ENCODE measurements at places on chromosomes 7 and 10. TPM values are rescaled to one million over a fixed set of nuclear protein-coding genes. Genes with fewer than 3 reads are reported as not detected.

CPA1 gene
- not detected for total RNA-seq

CH25H gene
- not detected for total RNA-seq

VSTM2A gene
- total RNA-seq: not detected

GRM3 gene
- not detected for total RNA-seq

DNA sequence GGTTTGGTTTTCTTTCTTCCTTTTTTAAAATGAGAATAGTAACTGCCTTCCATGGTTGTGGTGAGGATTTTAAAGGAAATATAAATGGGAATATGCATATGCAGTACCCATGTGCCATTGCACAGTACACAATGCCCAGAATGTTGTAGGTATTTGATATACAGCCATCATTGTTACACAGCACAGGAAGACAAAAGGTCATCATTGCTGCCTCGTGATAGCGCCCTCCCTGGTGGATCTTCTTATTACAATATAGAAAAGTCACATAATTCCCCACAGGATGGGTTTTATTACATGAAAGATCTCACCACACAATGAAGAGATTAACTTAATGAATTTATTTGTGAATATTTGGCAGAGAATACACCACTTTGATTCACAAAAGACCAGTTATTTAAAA, 76.5 kb downstream of the PPP1R17 start:
- no peaks in the 10 kb centered on the region for H3K27me3 ChIP-seq
- H3K36me3 ChIP-seq: no peaks in the 10 kb centered on the region
- DNase-seq: no peak
- H3K4me1 ChIP-seq: no peaks in the 10 kb centered on the region
- no peak overlapping the region for H3K27ac ChIP-seq

- no peaks in the 10 kb centered on the region for H3K27me3 ChIP-seq
- DNase-seq: no peak
- no peak overlapping the region for H3K4me3 ChIP-seq
- H3K4me1 ChIP-seq: no peaks in the 10 kb centered on the region
- H3K36me3 ChIP-seq: peaks cover 4% of the 10 kb centered on the region
Measured at GRCh38 chr7:55432939-55433784, 68.0 kb downstream of the LANCL2 start.

WNT8B gene
- not detected for total RNA-seq

FRAT2 gene
- total RNA-seq: 10.9 TPM

DNA sequence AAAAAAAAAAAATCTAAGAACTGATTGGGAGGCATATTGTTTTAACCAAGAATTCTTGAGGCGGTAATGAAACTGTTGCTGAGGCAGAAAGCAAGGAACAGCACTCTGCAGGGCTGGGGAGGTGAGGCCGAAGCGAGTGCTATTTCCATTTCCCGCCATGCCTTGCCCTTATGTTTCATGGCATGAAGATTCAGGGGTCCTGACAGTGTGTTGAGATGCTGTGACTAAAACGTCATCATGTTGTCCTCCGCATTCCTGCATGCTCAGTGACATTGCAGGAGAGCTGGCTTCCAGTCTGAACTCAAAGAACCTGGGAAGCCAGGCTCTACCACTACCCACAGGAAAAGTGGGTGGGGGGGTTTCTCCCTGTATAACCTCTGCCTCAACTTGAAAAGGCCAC, 85.2 kb downstream of the EBF3 start:
- no peak overlapping the region for H3K27ac ChIP-seq
- no peaks in the 10 kb centered on the region for H3K27me3 ChIP-seq
- H3K4me3 ChIP-seq: no peak overlapping the region
- DNase-seq: no peak
- H3K36me3 ChIP-seq: no peaks in the 10 kb centered on the region

DOCK1 gene
- not detected for total RNA-seq

KCTD7 gene
- 12.8 TPM for total RNA-seq

UTF1 gene
- total RNA-seq: not detected

GRCh38 chr10:111748184-111748583, 435.4 kb downstream of the GPAM start:
- no peak overlapping the region for H3K27ac ChIP-seq
- no peaks in the 10 kb centered on the region for H3K4me1 ChIP-seq
- no peaks in the 10 kb centered on the region for H3K36me3 ChIP-seq
